ENCODE measurements at places on chromosomes 6 and 20.

DNA sequence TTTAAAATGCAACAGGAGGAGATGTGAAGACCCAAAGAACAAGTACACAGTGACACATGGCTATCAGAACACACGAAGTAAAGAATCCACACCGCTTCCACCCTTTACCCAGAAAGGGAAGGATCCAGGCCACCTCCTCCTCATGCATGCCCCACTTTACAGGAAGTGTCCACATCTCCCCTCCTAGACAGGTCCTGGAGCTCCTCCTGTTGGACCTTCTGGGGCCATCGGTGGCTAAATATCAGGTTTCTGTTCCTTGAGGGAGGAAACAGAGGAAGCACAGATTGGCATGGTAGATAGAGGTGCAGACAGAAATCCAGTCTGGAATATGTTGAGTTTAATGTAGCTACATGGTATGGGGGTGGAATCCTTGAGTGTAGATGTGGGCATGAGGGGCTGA is 10.9 kb downstream of the NINL start:
- DNase-seq = no peak

DNA sequence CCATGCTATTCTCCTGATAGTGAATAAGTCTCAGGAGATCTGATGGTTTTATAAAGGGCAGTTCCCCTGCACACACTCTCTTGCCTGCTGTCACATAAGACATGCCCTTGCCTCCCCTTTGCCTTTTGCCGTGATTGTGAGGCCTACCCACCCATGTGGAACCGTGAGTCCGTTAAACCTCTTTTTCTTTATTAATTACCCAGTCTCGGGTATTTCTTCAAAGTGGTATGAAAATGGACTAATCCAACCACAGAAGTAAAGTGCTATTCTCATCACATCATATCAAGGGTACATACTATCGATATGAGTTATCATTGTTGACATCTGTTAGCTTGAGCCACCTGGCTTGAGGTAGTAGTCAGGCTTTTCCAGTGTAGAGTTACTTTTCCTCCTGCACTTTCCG is 2.3 kb downstream of the MANBAL start:
- DNase-seq = no peak

GRCh38 chr6:8825726-8826125 is 390.4 kb upstream of the SLC35B3 start:
- no peak for DNase-seq

- DNase-seq = no peak
Measured at GRCh38 chr6:54465649-54466300, 157.5 kb downstream of the TINAG start.

GRCh38 chr6:143128681-143129015 is 68.0 kb downstream of the AIG1 start:
- DNase-seq = no peak

DNA sequence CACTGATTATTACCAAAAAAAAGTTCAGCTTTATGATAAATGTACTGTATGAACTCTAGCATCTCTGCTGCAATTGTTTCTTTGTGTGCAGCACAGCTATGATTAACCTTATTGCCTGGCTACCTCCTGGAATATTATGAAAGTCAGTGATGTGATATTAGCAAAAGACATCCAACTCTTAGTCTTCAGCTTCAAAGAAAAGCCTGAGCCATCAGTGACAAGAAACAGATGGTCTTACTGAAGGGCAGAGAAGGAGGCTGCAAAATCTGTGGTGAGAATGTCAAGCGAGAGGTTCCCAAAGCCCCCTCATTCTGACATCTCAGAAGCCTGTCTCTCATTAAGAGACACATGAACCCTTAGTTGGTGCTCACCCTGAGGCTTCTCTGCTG is 89.4 kb upstream of the TNFAIP3 start:
- no peak for DNase-seq

- no peak for DNase-seq
Measured at GRCh38 chr6:156585859-156586258, 191.3 kb upstream of the ARID1B start.

DNA sequence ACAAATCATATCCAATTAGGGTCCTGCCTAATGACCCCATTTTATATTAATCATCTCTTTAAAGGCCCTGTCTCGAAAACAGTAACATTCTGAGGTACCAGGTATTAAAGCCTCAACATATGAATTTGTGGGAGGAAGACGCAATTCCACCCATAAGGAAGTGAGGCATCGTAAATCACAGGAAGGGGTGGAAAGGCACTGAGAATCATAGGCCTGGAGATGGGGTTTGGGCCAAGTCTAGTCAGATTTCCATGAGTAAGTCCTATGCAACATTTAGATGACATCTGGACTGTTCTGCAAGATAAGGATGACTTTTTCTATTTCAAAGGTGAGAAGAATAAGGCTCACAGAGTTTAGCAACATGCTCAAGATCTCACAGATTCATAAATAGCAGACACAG is 534.0 kb downstream of the KHDRBS2 start:
- no peak for DNase-seq

GRCh38 chr6:90080876-90081481 is 186.7 kb downstream of the GJA10 start:
- peak; percentile 47 for DNase-seq

DNA sequence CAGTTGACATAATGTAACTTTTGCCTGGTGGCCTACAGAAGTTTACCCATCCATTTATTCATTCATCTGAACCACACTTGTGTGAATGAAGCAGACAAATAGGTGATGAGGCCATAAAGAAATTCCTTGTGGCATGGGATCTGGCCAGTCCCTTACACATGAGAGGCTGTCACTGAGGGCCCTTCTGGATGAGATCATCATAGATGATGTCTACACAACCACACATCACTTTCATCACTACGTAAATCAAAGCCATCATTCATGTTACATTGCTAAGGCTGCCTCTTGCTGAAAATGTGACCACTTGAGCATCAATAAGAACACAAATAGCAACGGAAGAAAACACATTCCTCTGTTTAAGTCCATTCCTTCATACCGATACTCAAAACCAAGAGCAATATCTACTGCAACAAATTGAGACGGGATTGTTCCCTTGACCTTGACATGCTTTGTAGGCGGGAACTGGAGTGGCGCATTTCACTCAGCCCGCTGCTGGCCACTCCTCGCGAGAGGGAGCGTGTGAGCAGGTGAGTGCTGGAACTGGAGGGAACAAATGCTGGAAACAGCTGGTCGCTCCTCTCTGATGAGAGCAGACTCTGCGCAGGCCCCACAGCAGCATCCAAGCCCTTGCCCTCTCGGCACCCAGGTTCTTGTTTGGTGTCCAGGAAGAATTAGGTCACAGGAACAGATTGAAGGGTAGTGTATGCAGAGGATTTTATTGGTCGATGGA is 49.3 kb downstream of the FAM50B start:
- no peak for DNase-seq

DNA sequence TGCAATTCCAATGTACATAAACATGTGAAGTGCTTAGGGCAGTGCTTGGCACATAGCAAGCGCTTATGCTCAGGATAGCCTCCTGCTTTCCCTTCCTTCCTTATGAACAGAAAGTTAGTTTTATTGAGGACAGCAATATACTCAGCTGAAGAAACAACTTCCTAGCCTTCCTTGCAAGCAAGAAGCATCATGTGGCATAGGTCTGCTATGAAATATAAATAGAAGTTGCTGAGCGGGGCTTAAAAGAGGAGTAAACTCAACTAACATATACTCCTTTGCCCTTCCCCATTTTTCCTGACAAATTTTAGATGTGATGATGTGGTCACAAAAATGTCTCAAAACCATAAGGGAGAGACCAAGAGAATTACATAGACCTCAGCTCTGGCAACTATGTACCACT is 98.9 kb downstream of the KIF16B start:
- no peak for DNase-seq

DNA sequence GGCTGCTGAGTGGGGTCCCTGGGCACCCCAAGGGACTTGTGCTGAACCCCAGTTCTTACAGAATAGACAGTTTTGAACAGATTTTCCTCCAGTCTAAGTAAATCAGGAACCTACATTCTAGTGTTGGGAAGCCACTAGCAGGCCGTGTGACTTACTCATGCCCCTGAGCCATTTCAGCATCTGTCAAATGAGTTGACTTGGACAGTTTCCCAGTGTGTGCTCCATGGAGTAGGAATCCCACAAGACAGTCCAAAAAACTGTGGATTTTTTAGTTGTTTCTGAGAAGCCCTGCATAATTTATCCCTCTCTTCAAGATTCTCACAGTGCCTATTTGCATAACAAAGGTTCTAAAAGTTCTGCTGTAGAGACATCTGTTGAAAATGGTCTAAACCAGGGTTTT is 2.1 kb downstream of the GABRR2 start:
- DNase-seq = no peak

GRCh38 chr6:126574301-126574700 is 234.4 kb downstream of the CENPW start:
- DNase-seq = no peak

DNA sequence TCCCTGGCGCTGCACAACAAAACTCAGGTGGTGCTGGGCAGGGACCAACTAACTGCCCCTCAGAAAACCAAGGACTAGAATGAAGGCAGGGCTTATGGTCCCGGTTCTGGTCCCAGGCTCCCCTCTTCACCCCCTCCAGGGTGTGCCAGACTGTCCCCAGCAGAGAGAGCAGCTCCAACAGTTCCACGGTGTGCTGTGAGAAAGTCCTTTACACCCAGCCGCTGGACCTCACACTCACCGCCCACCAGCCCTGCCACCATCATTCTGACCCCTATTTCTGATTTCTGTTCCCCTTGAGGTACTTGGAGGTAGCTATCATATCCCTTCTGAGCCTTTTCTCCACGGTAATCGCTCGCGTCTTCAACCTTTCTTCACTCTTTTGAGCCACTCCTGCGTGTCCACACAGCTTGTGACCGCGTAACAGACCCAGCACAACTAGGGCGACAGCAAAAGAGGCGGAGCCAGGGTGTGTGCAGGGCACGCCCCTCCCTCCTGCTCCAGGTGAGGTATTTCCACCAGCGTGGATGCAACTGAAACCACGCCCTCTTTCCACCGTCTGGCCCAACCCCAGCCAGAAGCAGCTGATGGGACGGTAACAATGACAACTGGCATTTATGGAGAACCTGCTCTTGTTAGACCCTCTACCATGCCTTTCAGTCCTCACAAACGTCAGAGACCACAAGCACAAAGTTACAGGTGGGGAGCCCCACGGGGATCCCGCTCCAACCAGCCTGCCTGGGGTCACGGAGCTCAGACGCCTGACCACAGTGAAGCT is 2.3 kb downstream of the PXDC1 start:
- no peak for DNase-seq

DNA sequence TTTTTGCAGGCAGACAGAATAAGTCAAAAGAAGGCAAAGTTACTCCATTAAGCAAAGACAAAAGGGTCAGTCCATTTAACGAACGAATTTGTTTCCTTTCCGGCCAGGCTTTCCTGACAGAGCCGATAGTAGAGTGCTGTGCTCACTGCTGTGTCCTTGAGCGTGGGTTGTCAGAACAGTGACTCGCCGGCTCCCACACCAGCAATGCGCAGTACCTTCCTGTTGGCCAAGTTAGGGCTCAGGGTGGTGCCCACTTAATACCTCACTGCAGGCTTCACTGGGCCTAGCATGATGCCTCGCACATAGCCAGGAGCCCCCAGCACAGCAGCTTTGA is 294.7 kb downstream of the FOXC1 start:
- no peak for DNase-seq

DNA sequence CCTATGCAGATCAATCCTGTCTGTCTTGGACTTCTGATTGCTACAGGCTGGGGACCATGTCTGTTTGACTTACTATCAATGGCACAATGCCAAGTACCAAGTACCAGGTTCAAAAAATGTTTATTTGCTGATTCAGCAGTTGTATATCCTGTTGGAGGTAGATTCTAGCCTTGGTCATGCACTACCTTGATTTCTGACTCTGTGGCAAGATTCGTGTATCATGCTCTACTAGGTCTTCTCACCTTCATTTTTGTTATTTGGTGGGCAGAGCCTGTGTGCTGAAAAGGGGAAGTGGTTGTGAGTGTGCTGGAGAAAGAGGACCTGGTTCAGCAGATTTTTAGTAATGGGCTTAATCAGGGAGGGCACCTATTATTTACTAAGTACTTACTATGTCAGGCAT is 192.4 kb upstream of the MYLIP start:
- no peak for DNase-seq

DNA sequence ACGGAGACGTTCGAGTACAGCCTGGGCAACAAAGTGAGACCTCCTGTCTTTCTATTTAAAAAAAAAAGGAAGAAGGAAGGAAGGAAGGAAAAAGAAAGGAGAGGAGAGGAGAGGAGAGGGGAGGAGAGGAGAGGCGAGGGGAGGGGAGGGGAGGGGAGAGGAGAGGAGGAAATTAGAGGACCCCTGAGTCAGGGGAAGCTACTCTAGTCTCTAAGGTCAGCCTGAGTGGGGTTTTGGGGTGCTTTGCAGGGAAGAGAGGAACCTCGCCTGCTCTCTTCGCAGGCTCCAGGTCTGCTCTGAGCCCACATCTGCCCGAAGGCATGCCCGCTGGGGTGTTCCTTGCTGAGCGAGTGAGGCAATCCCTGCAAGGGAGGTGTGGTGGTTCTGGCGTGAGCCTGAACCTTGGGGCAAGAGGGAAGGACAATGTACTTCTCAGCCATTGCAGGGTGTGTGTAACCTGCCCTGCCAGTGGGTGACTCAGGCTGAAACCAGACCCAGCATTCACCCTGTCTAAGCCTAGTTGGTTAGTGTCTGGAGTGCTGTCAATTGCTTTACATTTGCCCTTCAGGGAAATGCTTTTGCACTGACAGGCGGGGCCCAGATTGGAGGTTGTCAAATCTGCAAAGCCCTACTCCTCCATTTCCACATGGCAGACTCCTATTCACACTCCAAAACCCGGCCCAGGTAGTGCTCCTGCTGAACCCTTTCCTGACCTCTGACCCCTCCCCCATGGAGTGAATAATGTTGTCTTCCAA is 15.3 kb upstream of the MMP9 start:
- DNase-seq = no peak

DNA sequence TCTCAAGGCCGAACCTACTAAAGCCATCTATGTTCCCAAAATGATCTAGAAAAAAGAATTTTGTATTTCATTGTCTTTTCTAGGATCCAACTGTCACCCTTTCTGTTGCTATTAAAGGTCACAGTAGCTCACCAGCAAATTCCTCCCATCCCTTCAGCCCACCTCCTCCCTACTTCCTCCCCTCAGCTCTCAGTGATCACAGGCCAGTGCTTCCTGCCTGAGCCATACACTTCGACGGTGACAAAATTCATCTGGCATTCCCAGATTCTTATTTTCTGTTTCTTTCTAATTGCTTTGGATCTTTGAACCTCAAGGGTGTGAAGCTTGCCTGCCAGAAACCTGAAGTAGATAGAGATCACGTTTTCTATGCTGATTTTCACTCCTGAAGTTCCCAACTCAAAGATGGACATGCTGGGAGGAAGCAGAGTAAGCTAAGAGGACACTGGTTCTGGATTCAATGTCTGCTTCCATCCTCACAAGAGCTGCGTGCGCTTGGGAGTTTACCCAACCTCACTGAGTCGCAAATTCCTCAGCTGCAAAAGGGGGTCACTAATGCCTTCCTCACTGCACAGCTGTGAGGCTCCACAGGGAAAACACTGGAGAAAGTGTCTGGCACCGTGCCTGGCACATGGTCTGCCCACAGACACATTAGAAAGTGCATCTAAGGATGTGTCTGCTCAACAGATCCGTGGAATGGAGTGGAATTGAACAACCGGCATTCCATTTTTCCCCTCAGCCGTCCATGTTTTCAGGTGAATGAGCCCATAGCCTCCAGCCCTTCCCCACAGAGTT is 34.5 kb downstream of the MDGA1 start:
- no peak for DNase-seq

Measured in central memory CD8-positive, alpha-beta T cell (primary cell).